ENCODE measurements at places on chromosomes 3 and 15. TPM values are rescaled to one million over a fixed set of nuclear protein-coding genes. Genes with fewer than 3 reads are reported as not detected.

GRCh38 chr3:138781012-138781470, 53.7 kb downstream of the PIK3CB start:
- no peaks in the 10 kb centered on the region for H3K27me3 ChIP-seq
- no peak for DNase-seq
- H3K4me3 ChIP-seq: no peak overlapping the region
- no peak overlapping the region for H3K27ac ChIP-seq

The C2CD4A gene
- not detected for total RNA-seq

The RASL12 gene
- total RNA-seq: not detected

DNA sequence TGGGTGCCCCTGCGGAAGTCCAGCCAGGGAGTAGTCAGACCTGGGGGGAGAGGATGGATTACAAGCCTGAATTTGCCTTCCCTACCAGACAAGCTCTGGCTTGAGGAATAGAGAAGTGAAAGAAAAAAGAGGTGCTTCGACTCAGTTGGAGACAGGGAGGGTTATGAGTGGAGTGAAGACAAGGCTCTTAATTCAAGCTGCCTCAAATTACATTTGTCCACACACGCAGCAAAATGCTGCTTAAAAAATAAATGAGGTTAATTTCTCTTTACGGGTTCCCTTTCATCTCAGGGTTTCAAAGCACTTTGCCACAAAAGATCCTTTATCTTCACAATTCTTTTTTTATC, 49.0 kb upstream of the SLC4A7 start:
- no peak overlapping the region for H3K27ac ChIP-seq
- H3K27me3 ChIP-seq: no peaks in the 10 kb centered on the region
- H3K36me3 ChIP-seq: no peaks in the 10 kb centered on the region
- H3K4me1 ChIP-seq: peaks cover 10% of the 10 kb centered on the region
- no peak for DNase-seq

The VILL gene
- total RNA-seq: 32.9 TPM

- H3K27me3 ChIP-seq: no peaks in the 10 kb centered on the region
- DNase-seq: no peak
- H3K36me3 ChIP-seq: peaks cover 4% of the 10 kb centered on the region
- no peak overlapping the region for H3K4me3 ChIP-seq
- H3K4me1 ChIP-seq: no peaks in the 10 kb centered on the region
These were observed 59.6 kb downstream of the NPTN start for GRCh38 chr15:73573572-73573971.

- DNase-seq: peak; percentile 66
- no peaks in the 10 kb centered on the region for H3K27me3 ChIP-seq
- H3K4me3 ChIP-seq: no peak overlapping the region
- peak overlapping the region; percentile 16 for H3K27ac ChIP-seq
- H3K4me1 ChIP-seq: peaks cover 48% of the 10 kb centered on the region
- H3K36me3 ChIP-seq: no peaks in the 10 kb centered on the region
These were observed 32.7 kb downstream of the STARD9 start for GRCh38 chr15:42608110-42608531.

The MESP2 gene
- not detected for total RNA-seq

DNA sequence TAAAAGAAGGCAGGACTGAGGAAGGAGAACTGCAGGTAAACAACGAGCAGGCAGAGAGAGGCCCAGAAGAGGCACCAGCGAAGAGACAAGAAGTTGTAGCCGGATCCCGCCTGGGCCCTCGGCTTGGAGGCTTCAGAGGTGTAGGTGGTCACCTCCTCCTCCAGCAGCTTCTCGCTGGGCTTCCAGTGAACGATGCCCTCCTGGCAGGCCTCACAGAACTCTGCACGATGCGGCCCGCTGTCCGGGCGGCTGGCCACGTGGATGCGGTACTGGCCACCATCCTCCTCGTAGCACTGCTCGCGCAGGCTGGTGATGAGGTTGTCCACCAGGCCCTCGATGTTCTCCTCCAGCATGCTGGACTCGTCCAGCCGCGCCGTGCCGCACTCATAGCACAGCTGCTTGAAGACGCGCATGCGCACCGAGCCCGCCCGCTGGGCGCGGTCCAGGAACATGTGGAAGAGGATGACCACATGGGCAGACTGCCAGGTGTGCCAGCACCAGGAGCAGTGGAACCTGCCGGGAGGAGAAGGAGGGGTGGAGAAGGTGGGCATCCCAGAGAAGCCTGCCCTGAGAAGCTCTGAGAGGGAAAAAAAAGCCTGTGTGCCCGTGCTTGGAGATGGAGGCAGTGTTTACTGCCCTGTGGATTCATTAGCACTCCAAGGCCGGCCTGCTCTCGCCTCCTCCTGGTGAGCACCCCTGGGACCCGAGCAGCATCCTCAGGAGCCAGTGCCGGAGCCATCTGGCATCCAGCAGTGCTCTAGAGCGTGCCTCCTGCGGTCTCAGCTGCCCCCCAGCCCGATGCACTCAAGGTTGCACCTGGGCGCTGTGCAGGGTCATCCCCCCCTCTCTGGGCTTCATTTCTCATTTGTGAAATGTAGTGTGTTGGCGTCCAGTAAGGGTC, 3.6 kb downstream of the RTP2 start:
- H3K36me3 ChIP-seq: no peaks in the 10 kb centered on the region
- H3K4me1 ChIP-seq: no peaks in the 10 kb centered on the region
- no peak for DNase-seq
- H3K27ac ChIP-seq: no peak overlapping the region
- H3K27me3 ChIP-seq: peaks cover under 1% of the 10 kb centered on the region

The HES1 gene
- 2.4 TPM for total RNA-seq
